ENCODE measurements at places on chromosomes 1 and 21.

- no peak for DNase-seq
Measured at GRCh38 chr1:211313392-211313791, 13.2 kb upstream of the TRAF5 start.

DNA sequence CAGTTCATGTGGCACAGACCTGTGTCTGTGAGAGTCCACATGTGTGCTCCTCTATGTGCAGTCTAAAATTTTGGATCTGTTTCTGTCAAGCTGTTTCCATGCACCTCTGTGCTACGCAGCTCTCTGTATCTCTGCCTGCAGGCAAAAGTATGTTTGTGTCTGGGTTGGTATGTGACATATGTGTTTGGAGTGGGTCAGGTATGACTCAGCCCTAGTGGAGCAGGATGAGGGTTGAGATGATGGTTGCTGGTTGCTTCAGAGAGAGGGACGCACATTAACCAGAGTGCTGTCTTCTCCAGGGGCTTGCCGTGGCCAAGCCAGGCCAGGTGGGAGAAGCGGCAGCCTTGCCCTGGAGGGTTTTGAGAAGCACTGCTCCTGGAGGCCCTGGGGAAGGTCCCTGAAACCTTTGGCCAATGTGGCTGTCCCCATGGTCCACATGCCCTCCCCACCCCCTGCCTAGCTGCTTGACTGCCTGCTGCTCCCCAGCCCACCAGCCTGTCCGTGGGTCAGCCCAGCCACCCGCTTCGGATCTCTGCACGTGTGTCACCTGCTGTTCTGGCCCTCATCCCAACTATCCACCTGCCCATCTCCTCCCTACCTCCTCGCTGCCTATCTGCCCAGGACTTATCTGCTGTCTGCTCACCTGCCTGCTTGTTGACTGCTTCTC is 4.1 kb upstream of the EVA1B start:
- DNase-seq, result no peak

- no peak for DNase-seq
Measured at GRCh38 chr1:72954943-72955342, 672.6 kb upstream of the NEGR1 start.

GRCh38 chr1:2629627-2630497 is 3.0 kb downstream of the MMEL1 start:
- no peak for DNase-seq

- DNase-seq, result no peak
Measured at GRCh38 chr1:190904091-190904695, 426.5 kb upstream of the BRINP3 start.

DNA sequence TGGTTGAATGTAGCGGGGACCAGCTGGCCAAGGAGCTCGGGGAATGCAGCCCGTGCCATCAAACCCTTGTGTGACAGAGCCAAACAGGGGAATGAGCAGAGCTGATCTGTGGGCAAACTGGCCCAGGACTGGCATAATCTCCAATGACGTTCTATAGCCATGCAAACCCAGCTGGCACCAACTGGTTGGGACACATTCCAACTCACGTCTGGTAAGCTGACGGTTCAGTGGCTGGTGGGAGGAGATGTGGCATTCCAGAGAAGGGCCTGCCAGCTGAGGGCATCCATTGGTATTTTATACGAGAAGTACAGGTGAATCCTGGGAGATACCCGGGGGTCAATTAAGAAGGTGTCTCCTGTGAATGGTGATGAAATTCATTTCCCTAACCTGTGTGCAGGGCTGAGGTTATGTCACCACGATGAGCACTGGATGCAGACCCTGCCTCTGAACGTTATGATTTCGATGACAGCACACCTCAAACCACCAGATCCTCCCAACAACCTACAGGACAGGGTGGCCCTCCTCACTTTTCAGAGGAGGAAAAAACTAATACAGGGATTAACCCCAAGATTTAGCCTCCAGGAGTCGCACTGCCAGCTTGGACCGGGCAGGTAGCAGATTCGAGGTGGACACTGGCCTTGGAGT is 39.0 kb upstream of the RUNX3 start:
- no peak for DNase-seq

Data from H9 (cell line).